ENCODE measurements at places on chromosomes 5 and 9.

DNA sequence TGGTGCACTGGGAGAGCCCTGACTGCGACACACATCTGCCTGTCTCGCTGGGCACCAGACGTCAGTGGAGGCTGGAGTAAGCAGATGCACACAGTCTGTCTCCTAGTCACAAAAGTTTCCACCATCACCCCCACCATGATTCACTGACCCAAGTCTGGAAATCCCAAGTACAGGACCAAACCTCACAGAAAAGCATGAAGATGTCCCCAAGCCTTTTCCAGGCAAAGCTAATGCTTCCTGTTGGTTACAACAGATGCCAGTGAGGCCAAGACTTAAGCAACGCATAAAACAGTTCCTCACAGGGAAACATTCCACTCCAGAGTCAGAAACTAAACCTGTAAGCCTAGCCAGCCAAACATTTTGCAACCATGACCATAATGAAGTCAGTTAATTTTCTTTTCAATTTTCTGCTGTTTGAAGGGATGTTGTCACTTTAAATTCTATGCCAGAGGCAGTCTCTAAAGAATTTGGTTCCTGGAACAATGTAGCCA is 259.3 kb upstream of the SLC30A5 start:
- DNase-seq = no peak

DNA sequence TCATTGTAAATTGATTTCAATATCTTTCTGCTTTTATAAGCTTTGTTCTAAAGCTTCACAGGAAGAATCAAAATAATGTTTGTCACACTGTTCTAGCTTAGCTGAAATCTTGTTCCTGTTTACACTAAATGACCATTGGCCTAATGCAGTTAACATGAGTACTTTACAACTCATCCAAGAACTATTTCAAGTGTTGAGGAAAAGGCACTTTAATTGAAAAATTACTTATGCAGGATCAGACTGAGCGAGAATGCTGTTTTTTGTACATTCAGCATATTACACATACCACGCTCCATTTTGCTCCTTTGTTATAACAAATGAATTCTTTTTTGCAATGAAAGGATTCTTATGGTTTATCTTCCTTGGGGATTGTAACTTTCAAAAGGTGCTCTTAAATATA is 22.4 kb upstream of the SMIM15 start:
- no peak for DNase-seq

DNA sequence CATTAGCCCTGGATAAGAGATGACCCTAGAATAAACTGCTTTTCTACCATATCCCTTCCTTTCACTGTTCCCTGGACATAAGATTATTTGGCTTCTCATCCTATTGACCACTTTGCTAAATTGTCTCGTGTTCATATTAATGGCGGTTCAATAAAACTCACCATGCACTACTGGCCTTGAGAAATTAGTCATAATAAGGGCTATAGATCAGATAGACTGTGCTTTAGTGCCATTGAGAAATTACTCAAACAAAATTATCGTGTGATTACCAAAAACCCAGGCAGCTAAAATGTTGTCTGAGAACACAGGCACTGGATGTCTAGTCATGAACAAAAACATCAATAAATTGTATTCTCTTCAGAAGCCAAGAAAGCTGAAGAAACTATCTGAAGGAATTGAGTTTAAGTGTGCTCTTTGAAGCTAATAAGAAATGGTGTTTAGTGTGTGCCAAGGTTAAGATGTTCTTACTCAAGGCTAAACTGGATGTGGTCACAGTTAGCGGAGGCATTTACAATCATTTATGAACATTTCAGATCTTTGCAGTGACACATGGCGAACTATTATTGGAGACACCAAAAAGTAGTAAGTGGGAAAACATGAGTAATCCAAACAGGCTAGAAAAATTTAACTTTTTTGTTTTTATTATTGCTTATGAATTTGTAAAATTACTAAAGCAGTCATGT is 460.4 kb upstream of the RORB start:
- no peak for DNase-seq

- no peak for DNase-seq
Observed at GRCh38 chr5:31809050-31809870, 170.3 kb downstream of the PDZD2 start.

- DNase-seq = no peak
Observed at GRCh38 chr5:21070858-21071257, 1082.9 kb upstream of the CDH18 start.

DNA sequence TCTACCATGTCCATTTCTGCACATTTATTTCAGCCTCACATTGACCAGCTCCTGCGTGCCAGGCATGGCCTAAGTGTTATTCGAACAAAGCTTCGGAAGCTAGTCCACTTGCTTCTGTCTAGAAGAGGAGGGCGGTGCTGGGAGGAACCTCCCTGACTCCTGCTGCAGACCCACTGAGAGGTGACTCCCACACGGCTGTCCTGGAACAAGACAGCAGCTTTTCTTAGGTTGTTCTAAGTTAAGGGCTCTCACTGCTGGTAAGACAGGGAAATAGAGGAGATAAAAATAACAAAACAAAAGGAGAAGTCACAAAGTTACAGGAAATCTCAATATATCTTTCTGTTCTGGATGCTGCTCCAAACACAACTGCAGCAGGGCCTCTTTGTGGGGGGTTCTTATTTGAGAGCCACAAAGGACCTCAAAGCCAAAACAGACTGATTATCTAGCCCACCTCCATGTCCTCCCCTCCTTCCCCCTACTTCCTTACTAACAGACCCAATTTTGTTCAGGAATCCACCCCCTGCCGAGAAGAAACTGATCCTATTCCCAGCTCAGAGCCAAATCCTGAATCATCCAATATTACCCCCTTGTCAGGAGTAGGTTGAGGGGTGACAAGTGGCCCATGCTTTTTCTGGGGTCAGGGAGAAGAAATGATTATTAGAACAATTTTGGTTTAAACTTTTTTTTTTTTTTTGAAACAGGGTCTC is 28.4 kb upstream of the KCNIP1 start:
- DNase-seq = no peak

DNA sequence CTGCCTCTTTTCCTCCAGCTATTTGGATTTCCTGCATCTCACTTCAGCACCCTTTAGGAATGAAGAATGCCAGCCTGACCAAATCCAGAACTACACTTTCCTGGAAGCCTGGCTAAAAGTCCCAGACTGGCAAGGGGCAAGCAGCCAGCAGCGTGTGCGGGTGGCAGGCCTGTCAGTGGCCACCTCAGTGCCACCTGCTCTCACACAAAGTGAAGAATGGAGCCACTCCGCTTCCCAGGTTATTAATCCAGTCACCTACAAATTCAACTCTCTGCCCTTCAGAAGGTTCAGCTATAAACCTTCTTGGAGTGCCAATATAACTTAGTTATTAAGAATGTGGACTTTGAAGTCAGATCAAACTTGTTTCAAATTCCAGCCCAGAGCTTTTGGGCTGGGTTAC is 6.7 kb upstream of the ALDOB start:
- DNase-seq = no peak

DNA sequence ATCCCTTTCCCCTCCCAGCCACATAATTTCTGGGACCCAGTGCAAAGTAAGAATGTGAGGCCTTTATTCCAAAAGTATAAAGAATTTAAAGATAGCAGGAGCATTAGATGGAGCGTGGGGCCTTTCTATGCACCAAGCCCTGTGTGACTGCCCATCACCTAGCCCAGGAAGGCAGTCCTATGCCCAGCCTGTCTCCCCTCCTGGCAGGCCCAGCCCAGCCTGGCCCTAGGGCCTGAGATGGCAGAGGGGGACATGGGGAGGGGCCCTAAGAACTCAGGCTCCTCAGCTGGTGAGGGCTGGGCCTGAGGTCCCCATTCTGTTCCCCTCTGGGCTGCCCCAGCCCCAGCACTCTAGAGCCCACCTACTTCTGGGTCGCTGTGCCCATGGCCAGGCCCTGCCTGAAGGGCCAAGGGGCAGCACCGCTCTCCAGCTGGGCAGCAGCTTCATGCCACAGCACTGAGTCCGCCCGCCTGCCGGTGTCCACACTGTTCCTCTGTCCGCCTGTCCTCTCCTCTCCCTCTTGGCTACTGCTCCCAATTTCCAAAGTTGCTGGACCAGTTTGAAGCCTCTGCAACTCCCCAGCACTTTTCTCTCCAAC is 995 bp upstream of the SLC23A1 start:
- no peak for DNase-seq

DNA sequence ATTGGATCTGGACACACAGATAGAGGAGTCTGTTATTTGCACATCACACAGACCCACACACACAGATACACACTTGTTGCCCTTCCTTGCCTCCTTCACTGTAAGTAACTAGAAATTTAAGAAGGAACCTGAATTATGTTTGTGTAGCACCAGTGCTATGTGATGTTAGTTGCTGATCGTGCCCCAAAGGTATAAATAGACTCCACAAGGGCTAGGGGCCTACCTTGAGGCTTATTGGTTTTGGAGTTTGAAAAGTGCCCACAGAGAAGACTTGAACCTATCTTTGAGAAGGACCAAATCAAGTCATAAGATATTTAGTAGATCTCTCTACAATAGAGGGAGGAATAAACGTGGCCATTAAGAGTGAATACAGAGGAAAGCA is 8.8 kb upstream of the TGFBI start:
- no peak for DNase-seq

- no peak for DNase-seq
Observed at GRCh38 chr5:96410013-96410412, 23.0 kb downstream of the PCSK1 start.

- no peak for DNase-seq
Observed at GRCh38 chr5:179805070-179805528, 1.6 kb downstream of the MGAT4B start.

- peak; percentile 37 for DNase-seq
Observed at GRCh38 chr5:40386289-40386688, 293.4 kb upstream of the PTGER4 start.

DNA sequence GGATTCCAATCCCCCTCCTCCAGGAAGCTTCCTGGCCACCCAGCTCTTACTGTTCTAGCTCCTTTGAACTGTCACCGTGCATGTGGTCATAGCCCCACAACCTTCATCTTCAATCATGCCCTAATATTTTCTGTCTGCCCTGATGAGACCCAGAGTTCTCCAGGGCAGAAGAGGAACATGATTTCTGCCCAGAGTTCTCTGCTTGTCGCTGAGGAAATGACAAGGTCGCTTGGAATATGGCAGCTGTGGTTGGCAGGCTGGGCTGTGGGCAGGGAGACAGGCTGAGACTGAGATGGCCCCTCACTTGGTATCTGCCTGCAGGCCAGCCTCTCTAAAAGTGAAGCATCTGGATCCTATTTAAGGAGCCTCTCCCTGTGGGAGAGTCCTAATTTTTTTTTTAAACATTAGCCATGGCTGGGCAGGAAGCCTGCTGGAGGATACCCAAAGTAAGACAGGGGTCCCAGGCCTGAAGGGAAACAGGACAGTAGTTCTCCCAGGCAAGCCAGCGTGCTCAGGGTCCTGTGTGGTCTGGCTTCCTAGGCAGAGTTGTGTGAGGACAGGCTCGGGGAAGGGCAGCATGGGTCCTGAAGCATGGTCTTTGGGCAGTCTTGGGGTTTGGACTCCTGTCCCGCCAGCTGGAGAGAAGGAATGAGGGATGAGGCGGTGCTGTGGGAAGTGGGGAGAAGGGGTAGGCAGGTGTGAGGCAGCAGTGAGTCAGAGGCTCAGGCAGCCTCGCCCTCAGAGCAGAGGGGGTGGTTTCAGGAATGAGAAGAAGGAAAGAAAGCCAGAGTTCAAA is 242.1 kb downstream of the FSTL4 start:
- no peak for DNase-seq

DNA sequence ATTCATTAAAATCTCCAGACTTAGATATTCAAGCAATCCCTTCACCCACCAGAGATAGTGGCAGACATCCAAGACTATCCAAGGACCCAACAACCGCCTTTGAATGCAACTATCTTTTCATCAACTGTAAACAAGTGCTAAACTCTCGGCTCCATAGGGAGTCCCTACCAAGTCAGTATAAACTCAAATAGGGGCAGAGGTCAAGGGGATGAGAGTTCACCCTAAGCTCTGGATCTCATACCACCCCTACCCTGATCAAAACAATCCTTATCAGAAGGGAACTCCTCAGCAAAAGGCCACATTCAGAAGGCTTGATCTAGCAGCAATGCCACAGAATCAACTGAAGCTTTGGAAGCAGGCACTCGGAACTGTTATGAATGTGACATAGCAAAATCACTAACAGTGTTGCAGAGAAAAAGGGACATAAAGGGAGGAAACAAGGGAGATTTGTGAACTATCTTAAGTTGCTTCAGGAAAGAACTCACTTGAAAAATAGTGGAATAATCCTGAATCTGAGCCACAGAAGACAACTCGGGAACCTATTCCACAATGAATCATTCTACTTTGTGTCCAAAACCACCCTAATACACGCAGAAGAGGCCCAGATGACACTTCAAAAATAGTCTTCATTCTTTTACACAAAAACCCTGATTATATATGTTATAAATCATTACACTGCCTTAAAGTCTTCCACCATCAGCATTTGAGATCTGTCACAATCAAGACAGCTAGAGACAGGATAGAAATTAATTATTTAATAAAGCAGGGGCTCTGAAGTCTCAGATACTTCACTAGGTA is 49.8 kb downstream of the NR6A1 start:
- DNase-seq = no peak

DNA sequence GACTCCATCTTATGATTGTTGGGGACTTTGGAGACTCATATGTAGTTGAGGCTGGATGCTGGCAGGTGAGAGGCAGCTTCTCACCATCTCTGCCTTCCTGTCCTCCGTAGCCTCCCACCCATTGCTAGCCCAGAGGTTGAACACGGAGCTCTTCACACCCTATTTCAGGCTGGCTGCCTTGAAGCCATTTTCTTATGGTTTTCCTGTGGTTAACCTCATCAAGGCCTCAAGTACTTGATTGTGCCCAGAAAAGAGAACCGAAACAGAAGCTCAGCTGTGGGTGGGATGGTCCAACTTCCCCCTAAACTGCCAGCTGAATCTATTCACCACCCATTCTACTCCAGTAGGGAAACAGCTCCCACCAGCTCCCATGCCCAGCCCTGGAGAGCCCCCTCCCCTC is 102.9 kb downstream of the LIFR start:
- DNase-seq = peak; percentile 56

GRCh38 chr9:94807556-94807955 is 81.1 kb downstream of the AOPEP start:
- no peak for DNase-seq

DNA sequence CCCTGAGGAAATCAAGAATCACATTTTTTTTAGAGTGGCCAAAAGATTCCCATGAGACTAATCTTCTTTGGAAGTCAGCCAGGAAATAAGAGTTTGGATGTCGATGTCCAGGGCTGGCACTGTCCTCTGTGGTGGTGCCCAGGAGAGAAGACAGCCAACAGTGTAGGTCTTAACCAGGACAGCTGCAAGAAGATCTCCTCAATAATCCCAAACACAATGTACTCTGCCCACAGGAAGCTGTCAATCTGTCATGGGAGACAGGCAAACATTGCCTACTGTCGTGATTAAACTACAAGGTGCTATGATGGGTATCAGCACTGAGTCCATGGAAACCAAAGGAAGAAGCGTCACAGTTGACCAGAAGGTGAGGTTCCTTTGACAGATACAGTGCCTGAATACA is 174.1 kb downstream of the PIK3R1 start:
- no peak for DNase-seq

Data from T-helper 2 cell treated with Interferon-gamma antibody and Interleukin-4, amounts not matched to agents 5 μg/mL and 100 μg/mL, for 36 hours (primary cell).